ENCODE measurements at places on chromosomes 16 and 17.
A peak's percentile ranks its signal among the peaks of the same experiment; 100 is the strongest.

- DNase-seq = no peak
Observed at GRCh38 chr16:31488468-31489297, 5.8 kb downstream of the SLC5A2 start.

DNA sequence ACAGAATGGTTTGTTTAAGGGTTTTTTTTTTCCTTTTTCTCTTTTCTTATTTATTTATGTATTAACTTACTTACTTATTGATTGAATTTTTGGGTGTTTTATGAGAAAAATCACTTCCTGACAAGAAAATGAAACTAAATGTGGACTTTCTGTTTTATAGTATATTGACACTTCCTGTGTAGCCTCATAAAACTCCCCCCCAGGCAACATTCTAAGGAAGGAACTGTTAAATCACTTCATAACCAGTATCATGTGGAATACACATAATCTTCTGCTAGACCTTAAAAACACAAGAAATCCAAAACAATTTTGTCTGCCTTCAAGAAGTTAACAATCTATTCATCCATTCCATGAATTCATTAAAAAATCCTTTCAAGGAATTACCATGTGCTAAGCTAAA is 164.1 kb upstream of the TOM1L1 start:
- DNase-seq = peak; percentile 30

DNA sequence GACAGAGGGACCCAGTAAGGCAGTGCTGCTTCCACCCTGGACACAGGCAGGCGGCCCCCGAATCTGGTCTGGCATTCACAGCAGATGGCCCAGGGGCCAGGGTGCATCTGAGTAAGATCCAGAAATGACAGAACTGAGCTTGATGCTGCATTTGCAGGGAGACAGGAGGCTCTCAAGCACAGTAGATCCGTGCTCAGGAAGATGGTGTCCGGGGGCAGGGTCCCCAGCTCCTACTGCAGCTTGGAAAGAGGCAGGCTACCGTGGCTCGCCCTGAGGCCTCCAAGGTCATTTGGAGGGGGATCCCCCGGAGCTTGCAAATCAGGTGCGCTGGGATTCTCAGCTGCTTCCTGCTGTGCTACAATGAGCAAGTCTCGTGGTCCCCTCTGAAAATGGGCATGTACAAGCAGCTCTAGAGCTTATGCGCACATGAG is 2.2 kb downstream of the C16orf95 start:
- no peak for DNase-seq

- DNase-seq = no peak
Observed at GRCh38 chr16:27221576-27222248, 18.4 kb downstream of the KDM8 start.

GRCh38 chr17:4548721-4549531 is 6.3 kb downstream of the MYBBP1A start:
- no peak for DNase-seq

- no peak for DNase-seq
Observed at GRCh38 chr17:8707332-8708024, 37.2 kb downstream of the CCDC42 start.
